COR-L47 (cell line): ENCODE measurements at places on chromosomes 3 and 15.

- DNase-seq, result no peak
Observed at GRCh38 chr3:107833722-107834416, 257.0 kb downstream of the CD47 start.

DNA sequence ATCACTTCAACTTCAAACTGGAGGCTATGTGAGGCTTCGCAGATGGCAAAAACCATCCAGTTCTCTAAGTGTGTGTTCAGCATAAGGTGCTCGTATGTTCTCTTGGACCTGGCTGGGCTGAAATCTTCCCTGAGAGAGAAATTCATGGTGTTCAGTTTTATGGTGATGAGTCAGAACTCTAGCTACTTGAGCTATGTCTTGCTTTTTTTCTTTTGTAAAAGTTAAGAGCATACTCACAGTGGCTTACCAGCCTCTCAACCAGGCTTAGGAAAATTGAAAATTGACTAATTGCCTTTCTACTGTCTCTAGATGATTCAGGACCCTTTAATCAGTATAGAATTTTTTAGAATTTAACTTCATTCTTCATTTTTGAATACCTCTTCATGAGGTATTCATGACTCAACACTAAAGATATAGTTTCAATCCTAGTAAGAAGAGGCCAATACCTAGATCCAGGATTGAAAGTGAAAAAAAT, 617.5 kb downstream of the TBL1XR1 start:
- no peak for DNase-seq

- no peak for DNase-seq
Observed at GRCh38 chr3:186251948-186252619, 110.0 kb downstream of the DGKG start.

DNA sequence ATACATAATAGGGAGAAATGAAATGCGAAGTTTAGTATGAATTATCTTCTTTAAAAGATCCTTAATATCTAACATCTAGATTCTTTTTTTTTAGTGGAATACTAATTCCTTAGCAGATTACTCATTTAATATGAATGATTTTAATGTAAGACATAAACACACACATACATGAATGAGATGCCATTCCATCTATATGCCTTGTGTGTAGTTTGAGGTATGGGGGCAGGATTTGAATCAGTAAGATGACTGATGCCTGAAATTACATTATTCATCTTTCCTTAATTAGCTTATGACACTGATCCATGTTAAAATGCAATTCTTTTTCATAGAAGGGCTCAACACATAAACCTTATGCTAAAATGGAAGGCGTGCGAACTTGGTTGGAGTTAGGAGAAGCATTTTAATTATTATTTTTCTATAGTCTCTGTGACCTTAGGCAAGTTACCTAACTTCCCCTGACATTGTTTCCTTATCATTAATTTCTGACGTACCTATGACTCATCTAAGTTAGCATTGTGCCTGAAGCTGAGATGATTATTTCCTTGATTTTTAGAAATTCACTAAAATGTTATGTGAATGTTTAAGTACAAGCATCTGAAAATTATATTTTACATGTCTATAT, 10.8 kb upstream of the BNIP2 start:
- no peak for DNase-seq

GRCh38 chr3:128273841-128274573, 120.7 kb downstream of the EEFSEC start:
- DNase-seq, result no peak

DNA sequence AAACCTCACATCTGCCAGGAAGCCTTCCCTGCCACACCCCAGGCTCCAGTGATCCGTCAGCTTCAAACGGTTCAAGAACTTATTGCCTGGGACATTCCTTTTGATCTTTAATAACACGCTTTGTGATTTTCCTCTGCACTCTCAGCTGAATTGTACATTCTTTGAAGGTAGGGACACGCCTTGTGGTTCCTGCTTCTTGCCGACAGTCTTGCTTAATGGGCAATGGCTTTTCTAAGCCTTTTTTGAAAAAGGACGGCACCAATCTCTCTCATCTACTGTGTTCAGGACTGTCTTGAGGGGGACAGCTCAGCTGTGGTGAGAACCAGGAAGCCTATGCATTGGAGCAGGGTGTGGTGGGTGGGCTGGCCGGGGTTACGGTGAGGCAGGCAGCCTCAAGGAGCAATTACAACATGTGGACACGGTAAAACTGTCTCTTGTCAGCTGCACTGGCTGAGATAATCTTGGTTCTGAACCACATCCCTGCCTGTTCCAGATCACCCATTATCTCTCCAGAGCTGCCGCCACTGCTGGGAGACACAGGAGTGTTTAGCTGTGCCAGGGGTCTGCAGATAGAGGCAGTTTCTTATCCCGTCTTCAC, 46.0 kb upstream of the GLCE start:
- no peak for DNase-seq
